ENCODE measurements at places on chromosomes 3 and 15.
A peak's percentile ranks its signal among the peaks of the same experiment; 100 is the strongest.

DNA sequence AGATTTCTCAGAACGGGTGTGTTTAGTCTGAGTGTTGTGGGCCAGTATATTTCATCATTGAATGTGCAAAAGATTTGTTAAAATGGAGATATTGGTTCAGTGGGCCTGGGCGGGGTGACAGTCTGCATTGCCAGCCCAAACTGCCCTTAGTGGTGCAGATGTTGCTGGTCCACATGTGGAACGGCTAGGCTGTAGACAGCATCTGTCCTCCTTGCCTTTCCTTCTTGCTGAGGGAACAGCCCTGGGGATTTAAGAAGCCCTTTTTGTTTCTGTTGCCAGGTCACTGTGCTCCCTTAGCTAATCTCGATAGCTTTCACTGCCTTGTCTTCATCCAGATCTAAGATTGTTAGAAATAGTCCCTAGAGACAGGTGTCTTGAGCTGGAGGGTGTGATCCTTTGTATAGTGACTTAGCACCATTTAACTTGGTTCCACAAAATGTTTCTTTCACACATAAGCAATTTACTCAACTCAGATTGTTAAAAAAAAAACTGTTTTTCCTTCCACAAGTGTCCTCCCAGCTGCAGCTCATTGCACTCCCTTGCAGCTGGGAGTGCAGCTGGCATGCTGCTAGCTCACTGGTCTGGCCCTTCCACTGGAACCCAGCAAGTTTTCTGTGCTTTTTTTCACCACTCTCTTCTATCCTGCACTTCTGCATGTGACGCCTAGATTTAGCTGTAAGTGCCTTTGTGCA, 37.5 kb downstream of the GAP43 start:
- DNase-seq, result no peak

DNA sequence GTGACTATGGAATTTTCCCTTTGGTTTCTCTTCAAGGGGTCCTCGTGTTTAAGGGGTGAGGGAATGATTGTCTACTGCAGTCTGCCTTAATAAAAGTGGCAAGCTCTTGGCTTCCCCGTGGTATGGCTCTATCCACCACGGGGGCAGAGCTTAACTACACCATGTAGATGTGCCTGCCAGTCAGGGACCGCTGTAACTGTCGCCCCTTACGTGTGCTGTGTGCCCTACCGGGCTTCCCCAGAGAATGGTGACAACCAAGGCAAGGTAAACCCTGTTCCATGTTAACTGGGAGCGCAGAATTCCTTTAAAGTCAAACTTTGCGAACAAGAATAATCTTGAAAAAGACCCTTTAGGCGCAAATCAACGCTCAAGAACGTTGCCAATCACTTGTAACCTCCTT, 966 bp upstream of the C3orf80 start:
- DNase-seq, result no peak

DNA sequence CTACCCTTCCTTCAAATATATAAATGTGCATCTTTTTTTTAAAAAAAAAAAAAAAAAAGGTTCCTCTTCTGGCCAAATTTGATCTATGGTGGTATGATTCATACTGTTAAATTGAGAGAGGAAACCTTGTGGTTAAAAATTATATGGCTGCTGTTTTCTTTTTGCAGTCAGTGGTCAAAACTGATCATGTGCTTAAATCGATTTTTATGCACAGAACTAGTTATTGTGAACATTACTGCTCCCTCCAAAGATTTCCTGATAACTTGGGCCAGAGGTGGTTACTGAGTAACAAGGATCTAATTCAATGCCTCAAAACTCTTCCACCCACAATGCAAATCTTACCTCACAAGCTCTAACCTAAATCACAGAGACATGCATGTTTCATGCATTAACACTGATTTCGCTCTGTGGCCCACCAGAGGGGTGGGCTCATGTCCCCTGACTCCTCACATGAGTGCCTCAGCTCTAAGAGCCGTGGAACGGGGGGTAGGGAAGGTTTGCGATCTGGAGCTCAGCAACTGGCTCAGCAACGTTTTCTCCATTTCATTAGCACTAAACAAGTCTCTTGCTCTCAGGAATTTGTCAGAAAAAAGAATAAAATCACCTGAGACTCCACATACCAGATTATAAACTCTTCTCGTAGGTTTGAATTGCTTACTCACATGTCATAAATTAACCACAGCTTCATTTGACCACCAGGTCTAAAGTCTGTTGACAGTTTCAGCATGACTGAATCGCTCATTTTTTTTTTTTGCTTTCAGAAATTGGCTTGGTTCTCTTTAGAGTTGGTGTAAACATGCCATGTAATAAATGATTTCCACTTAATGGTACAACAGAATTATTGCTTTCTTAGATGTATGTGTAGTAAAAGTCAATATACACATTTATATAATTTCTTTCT, 280.4 kb downstream of the CD47 start:
- DNase-seq, result peak; percentile 34

DNA sequence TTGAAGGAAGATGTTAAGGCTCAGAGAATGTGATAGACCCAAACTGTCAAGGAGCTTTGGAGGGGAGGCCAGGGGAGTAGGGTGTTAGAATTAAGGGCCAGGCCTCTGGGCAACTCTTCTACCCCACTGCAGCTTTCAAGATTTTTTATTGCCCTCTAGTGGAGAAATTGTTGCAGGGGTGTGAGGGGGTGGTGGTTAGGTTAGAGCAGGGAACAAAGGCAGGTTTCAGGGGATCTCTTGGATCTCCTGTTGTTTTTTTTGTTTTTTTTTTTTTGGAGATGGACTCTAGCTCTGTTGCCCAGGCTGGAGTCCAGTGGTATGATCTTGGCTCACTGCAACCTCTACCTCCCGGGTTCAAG, 1.4 kb upstream of the SEC13 start:
- peak; percentile 50 for DNase-seq

GRCh38 chr3:55624238-55624637, 137.1 kb upstream of the WNT5A start:
- peak; percentile 93 for DNase-seq

DNA sequence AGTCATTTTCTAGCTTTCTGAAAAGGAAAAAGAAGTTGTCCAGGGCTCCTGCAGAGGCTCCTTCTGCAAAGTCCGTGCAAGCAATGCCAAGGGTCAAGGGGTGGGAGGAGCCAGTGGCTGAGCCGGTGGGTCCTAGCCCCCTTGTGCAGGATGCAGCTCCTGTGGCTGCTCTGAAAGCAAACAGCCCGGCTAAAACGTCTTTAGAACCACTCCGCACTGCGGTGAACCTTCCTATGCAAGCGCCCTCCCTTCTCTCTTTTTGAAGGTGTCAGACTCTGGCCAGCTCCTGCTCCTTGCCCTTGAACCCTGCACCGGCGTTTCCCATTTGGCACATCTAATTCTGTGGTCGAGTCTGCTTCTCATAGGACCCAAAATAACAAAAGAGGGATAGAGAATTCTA, 183.1 kb downstream of the UACA start:
- no peak for DNase-seq

Measured in suppressor macrophage treated with lipopolysaccharide for 1 hour (primary cell).